ENCODE measurements at places on chromosomes 1 and 21.

- DNase-seq = no peak
These were observed 560.1 kb downstream of the OMA1 start for GRCh38 chr1:57986432-57986831.

DNA sequence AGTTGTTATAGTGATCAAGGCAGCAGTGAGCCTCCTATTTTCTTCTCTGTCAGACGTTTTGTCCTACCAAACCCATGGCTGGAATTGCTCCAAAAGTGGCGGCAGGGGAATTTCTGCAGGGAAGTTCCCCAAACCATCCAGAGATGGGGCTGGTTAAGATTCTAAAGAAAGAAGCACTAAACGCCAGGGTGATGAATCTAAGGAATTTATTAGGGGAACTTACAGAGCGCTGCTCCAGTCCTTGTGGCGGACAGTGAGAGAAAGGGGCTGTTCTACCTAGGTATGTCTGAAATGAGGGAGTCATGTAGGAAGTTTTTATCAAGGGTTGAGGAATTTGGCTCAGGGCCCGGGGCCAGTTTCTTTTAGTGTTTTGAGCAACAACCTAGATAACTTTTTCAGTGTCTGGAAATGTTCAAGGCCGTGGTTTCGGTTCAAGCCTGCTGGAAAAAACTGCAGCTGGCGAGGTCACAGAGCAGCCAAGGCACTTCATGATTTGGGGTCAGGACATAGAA lies 222.4 kb upstream of the B3GALT2 start:
- peak; percentile 79 for DNase-seq

DNA sequence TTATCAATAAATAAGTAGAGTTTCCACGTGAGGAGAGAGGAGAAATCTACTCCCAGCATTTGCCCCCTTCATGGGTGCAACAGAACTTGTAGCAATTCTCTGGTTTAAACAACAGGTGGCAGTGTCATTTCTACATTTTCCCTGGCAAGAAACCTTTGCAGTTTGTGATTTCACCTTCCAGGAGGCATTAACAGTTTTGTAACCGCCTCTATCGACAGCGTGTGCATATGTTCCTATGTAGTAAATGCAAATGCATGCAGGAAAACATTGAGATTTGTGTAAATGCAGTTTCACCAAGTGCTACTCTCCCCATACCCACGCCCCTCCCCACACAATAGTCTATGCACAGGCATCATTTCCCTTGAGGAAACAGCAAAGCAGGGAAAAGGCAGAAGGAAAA lies 494.7 kb downstream of the SMYD3 start:
- DNase-seq = no peak

DNA sequence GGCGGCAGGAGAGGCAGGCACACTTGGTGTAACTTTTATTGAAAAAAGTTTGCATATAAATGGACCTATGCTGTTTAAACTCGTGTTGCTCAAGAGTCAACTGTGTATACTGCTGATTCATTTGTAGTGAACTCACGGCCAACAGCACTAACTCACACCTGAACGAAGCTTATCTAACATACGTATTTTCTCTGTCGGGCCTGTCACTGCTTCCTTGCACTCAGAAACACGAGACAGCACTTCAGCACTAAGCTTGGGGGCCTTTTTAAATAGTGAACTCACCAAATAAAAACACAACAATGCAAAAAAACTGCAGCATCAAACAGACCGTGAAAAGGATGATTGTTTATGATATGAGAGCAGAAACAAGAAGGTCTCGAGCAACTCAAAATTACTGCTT lies 58.9 kb upstream of the NEK2 start:
- peak; percentile 71 for DNase-seq

DNA sequence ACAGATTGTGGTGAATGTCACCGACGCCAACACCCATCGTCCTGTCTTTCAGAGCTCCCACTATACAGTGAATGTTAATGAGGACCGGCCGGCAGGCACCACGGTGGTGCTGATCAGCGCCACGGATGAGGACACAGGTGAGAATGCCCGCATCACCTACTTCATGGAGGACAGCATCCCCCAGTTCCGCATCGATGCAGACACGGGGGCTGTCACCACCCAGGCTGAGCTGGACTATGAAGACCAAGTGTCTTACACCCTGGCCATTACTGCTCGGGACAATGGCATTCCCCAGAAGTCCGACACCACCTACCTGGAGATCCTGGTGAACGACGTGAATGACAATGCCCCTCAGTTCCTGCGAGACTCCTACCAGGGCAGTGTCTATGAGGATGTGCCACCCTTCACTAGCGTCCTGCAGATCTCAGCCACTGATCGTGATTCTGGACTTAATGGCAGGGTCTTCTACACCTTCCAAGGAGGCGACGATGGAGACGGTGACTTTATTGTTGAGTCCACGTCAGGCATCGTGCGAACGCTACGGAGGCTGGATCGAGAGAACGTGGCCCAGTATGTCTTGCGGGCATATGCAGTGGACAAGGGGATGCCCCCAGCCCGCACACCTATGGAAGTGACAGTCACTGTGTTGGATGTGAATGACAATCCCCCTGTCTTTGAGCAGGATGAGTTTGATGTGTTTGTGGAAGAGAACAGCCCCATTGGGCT lies 3.0 kb downstream of the CELSR2 start:
- no peak for DNase-seq

- DNase-seq = no peak
These were observed 18.2 kb upstream of the RHOU start for GRCh38 chr1:228717081-228717480.

GRCh38 chr1:228393268-228393701 lies 13.3 kb downstream of the TRIM11 start:
- no peak for DNase-seq

- no peak for DNase-seq
These were observed 16.9 kb upstream of the BCAR3 start for GRCh38 chr1:93698329-93699048.

GRCh38 chr1:44333376-44333775 lies 21.7 kb downstream of the ERI3 start:
- no peak for DNase-seq

DNA sequence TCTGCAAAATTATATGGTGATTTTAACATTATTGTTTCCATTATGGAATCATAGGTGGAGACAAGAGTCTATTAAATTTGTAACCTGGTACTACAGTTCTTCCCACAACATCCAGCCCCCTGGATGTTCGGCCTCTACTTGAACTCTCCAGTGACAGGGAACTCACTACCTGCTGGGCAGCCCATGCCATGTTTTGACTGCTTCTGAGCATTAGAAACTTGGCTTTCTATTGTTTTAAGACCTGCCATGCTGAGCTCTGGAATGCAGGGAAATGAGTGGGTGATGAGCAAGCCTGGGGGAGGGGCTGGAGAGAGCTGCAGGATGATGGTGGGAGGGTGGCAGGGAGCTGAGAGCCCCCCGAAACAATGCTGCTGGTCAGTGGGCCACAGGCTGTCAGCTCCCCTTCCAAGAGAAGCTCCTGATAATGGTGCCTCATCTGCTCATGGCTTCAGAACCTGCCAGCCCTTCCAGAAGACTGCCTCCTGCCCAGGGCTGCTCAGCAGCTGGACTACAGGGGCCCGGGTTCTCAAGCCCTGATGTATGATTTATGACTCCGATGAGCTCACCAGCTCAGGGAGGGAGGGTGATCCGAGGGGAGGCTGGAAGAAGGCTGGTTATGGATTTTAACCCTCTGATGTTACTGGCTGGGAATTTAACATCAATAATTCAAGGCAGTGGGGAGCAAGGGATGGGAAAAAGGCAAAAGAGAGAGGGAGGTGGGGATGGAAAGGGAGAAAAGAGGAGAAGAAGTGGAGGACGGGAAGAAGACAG lies 205.0 kb downstream of the HIVEP3 start:
- DNase-seq = peak; percentile 69

GRCh38 chr1:22457836-22458235 lies 6.2 kb downstream of the ZBTB40 start:
- no peak for DNase-seq

DNA sequence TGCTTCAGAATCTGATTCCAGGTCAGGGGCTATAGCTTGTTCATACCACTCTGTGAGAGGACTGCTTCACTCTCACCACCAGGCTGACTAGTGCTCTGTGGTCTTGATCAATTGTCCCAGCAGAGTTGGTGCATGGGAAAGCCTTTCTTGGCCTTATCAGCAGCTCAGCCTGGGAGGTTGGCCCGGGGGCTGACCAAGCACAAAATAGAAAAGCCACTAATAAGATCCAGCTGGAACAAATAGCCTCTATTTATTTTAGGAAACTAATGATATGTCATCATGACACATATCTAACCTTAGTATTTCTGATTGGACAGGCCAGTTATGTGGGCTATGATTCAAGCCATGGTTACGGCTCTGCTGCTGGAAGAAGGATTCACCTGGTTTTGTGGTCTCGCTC lies 134.2 kb downstream of the GDAP2 start:
- no peak for DNase-seq

DNA sequence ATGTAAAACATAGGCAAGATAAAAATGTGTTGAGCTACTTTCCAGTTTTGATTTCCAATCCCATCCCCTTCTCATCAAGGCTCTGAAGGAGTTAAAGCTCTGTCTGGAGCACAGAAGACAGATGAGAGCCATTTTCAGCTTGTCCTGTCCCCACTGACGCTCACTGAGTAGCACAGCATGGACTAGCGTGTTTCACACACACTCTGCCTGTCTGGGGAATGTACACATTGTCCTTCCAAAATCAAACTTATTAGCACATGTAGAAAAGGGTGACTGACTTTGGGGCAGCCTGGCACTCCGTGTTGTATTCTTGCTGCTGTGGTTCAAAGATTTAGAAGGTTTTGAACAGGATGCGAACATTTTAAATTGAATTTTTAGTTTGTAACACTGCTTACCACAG lies 139.2 kb downstream of the NEK7 start:
- no peak for DNase-seq

DNA sequence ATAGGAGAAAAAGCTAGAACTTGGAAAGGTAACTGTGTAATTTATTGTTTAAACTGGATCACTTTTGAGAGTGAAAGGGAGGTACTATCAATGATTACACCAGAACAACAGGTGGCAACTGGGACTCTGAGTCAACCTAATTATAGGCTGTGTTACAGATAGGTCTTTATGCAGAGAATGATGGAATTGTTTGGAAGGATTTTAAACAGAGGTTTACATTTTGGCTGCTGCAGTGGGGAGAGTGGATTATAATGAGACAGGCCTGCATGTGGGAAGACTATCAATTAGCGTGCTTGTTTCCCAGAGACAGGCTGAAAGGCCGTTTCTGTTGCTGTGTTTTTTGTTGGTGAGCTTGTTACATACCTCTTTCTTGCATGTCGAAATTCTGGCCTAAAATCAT lies 432.9 kb downstream of the PLA2G4A start:
- no peak for DNase-seq

DNA sequence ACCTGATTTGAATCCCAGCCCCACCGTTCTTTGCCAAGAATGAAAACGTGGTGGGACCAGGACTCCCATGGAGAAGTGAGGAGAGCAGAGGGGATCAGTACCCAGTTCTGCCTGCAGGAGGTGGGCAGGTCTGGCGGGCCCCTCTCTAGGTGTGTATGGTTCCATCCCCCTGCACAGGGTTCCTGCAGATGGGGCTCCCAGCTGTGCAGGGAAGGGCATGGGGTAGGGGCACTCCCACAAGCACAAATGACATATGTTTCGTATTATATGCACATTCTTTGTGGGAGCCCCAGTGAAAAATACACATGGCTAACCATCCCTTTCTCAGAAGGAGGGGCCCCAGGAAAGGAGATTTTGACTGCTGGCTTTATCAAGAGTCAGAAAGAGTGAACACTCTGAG lies 144.6 kb downstream of the PLPP3 start:
- no peak for DNase-seq

- no peak for DNase-seq
These were observed 97.0 kb upstream of the DPH5 start for GRCh38 chr1:101122452-101123166.

- DNase-seq = no peak
These were observed 119.1 kb upstream of the FGGY start for GRCh38 chr1:59177756-59178155.

DNA sequence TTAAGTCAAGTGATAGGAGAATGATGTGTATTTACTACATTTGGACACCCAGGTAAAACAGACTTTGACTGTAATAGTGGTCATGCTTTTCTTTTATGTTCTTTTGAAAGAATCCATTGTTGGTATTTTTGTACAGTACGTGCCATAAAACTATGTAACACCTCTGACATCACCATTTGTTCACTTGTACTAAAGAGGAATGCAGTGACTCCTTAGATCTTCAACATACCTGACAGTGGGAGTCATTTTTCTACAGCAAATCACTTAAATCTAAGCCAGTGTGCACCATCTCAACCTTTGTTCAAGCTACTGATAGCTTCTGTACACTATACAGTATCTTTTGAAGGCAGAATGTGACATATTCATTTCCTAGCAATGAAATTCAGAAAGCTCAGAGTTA lies 6.3 kb upstream of the PLD5 start:
- DNase-seq = no peak

GRCh38 chr1:206680279-206680678 lies 4.4 kb upstream of the MAPKAPK2 start:
- DNase-seq = no peak

- no peak for DNase-seq
These were observed 32.4 kb downstream of the ZBTB18 start for GRCh38 chr1:244083383-244083943.

GRCh38 chr1:77739235-77739634 lies 20.4 kb downstream of the USP33 start:
- DNase-seq = no peak

- no peak for DNase-seq
These were observed 177.1 kb upstream of the RRP15 start for GRCh38 chr1:218108034-218108433.

GRCh38 chr1:69862906-69863305 lies 295.2 kb downstream of the LRRC7 start:
- no peak for DNase-seq

DNA sequence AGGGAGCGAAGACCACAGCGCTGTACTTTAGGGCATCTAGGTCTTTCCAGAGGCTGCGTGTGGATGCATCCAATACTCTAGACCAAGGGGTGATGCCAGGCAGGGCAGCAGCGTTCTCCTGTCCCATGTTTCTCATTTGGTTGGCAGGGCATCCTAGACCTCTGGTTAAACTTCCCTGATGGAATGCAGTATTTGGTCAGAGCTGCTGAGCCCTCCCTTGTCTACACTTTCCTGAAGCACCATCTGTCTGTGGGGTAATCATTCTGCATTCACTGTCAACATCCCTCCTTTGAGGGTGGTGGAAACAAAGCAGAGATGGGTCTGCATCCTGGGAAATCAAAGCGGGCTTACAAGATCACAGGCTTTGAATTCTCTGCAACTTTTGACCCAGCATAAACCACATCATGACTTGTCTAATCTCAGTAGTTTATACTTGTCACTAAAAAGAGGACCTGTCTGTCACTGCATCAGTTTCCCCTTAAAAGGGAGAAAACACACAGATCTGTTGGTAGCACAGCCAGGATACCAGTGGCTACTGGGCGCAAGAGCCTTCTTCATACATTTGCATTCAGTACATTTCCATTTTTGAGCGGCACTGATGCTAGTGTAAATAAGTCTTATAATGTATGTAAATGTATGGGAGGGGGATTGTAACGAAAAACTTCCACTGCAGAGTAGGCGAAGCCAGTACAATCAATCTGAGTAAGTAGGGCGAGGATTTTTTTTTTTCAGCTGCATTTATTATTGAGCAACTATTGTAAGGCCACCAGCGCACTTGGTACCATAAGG lies 106.3 kb downstream of the GALNT2 start:
- DNase-seq = no peak

DNA sequence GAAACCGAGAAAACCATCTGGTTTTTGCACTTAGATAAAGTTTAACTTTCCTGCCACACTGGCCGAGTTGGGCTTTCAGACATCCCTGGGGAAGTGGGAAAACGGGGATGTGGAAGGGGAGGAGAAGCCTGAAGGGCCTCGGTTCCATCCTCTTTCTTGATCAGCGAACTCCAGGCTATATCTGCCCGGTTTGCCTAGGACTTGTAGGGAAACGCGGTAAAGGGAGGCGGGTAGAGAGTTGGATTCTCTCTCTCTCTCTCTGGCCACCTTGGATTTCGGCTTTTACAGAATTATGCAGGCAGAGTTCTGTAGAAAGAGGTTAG lies 4.6 kb upstream of the LHX8 start:
- no peak for DNase-seq
